ENCODE measurements at places on chromosomes 5 and 9. TPM values are rescaled to one million over a fixed set of nuclear protein-coding genes. Genes with fewer than 3 reads are reported as not detected.

Gene CER1
- not detected for total RNA-seq

Gene PCDHGB7
- total RNA-seq = 0.54 TPM

Gene CDKN2B-AS1
- total RNA-seq = 1.7 TPM

- DNase-seq = no peak
- H3K4me3 ChIP-seq = no peak overlapping the region
- H3K27me3 ChIP-seq = no peaks in the 10 kb centered on the region
Observed at GRCh38 chr5:22842574-22842973, 10.6 kb downstream of the CDH12 start.

GRCh38 chr9:36093384-36093783 is 43.1 kb upstream of the GLIPR2 start:
- no peaks in the 10 kb centered on the region for H3K27me3 ChIP-seq
- no peak for DNase-seq
- no peak overlapping the region for H3K27ac ChIP-seq
- no peak overlapping the region for H3K4me3 ChIP-seq
- H3K36me3 ChIP-seq = no peaks in the 10 kb centered on the region

DNA sequence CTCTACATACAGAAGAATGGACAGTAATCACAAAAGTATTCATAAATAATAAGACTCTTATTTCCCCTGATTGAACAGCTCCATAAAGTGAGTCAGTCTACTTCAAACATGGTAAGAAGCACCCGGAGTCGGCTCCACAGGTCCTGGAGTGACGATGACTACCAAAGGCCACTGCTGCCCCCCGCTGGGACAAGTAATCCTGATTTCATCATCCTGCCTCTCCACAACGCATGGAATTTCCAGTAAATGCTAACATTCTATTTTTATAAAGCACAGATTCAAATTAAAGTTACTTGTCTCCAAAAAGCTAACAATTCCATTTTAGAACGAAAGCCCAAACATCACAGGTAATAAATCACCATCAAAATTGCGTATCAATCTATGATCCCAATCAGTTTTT is 16.2 kb downstream of the ATPSCKMT start:
- H3K27me3 ChIP-seq = no peaks in the 10 kb centered on the region
- peak overlapping the region; percentile 44 for H3K27ac ChIP-seq
- no peak overlapping the region for H3K4me3 ChIP-seq

DNA sequence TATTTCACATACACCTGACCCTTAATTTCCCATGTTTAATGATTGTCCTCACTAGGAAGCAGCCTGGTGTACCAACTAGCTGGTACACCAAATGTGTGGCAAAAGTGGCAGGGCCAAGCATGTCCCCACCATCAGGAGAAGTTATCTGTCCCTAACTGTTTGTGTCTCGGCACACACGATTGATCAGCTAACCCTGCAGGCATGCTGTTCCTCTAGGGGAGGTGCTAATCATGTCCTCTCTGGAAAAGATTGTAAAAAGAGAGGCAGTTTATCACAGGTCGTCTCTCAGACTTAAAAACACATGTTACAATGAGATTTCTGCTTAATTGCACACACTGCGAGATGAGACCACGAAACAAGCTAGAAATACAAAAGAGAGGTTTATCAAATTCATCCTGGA is 342.7 kb downstream of the DIRAS2 start:
- no peak overlapping the region for H3K4me3 ChIP-seq
- DNase-seq = no peak
- H3K36me3 ChIP-seq = no peaks in the 10 kb centered on the region
- no peaks in the 10 kb centered on the region for H3K4me1 ChIP-seq

DNA sequence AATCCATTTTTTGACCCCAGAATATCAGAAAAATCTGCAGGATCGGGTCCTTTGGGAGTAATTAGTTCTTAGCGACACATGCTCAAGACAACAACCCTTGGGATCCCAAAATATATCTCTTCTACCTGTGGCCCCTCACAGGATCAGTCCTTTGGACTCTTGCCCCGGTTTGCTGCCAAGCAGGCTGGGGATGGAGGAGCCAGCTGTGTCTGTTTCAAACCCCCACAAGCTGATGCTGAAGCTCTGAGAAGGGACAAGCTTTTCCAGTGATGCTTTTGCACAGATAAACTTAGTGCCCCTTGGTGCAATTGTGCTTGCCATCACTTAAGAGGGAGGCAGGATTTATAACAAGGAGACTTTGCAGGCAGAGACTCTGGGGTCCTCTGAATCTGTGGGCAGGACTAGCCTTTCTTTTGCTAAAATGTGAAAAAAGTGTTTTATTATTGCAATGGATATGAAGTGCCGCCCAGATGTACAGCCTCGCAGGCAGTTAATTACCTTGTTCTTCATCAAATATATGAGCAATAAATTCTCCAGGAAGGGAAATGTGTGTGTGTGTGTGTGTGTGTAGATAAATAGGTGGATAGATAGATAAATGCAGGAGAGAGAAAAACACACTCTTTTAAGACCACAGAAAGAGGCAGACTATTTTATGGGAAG is 9.6 kb upstream of the LHX2 start:
- no peak for DNase-seq
- H3K36me3 ChIP-seq = no peaks in the 10 kb centered on the region
- H3K4me1 ChIP-seq = peaks cover 7% of the 10 kb centered on the region
- H3K27me3 ChIP-seq = peaks cover 80% of the 10 kb centered on the region

GRCh38 chr5:157038568-157039187 is 20.2 kb downstream of the HAVCR1 start:
- H3K36me3 ChIP-seq = no peaks in the 10 kb centered on the region
- no peak for DNase-seq
- no peaks in the 10 kb centered on the region for H3K27me3 ChIP-seq
- H3K4me1 ChIP-seq = no peaks in the 10 kb centered on the region
- no peak overlapping the region for H3K27ac ChIP-seq

- no peak for DNase-seq
- H3K4me3 ChIP-seq = no peak overlapping the region
- no peaks in the 10 kb centered on the region for H3K36me3 ChIP-seq
- H3K27ac ChIP-seq = no peak overlapping the region
Observed at GRCh38 chr5:175319199-175319598, 124.8 kb downstream of the DRD1 start.

- no peaks in the 10 kb centered on the region for H3K27me3 ChIP-seq
- H3K27ac ChIP-seq = no peak overlapping the region
- DNase-seq = no peak
- H3K4me3 ChIP-seq = no peak overlapping the region
- H3K36me3 ChIP-seq = peaks cover 5% of the 10 kb centered on the region
- H3K4me1 ChIP-seq = no peaks in the 10 kb centered on the region
Observed at GRCh38 chr9:127474592-127474991, 23.3 kb downstream of the LRSAM1 start.

- no peaks in the 10 kb centered on the region for H3K36me3 ChIP-seq
- peak; percentile 68 for DNase-seq
- peaks cover 9% of the 10 kb centered on the region for H3K27me3 ChIP-seq
- no peak overlapping the region for H3K4me3 ChIP-seq
- H3K4me1 ChIP-seq = peaks cover 14% of the 10 kb centered on the region
Observed at GRCh38 chr5:31809050-31809870, 170.3 kb downstream of the PDZD2 start.

GRCh38 chr5:1206521-1207412 is 5.4 kb downstream of the SLC6A19 start:
- no peak overlapping the region for H3K4me3 ChIP-seq
- DNase-seq = no peak
- H3K27ac ChIP-seq = no peak overlapping the region
- H3K36me3 ChIP-seq = no peaks in the 10 kb centered on the region
- no peaks in the 10 kb centered on the region for H3K27me3 ChIP-seq
- H3K4me1 ChIP-seq = no peaks in the 10 kb centered on the region

DNA sequence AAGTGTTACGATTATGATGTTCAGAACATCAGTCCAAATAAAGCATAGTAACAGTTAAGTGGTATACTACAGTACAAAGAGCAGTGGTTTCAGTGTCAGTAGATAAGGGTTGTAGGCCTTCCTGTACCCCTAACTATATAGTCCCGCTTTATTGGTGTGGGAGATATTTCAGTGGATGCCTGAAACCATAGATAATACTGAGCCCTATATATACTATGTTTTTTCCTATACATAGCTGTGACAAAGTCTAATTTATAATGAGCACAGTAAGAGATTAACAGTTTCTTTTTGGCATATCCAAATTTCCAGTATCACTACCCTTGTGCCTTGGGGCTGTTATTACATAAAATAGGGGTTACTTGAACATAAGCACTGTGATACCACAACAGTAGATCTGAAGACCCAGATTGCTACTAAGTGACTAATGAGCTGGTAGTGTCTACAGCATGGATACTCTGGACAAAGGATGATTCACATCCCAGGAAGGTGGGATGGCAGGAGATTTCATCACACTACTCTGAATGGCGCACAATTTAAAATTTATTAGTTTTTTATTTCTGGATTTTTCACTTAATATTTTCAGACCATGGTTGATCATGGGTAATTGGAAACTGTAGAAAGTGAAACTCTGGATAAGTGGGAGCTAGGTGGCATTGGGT is 119.3 kb downstream of the RPS23 start:
- no peaks in the 10 kb centered on the region for H3K36me3 ChIP-seq
- H3K4me3 ChIP-seq = no peak overlapping the region
- no peak overlapping the region for H3K27ac ChIP-seq

GRCh38 chr9:18545636-18546360 is 71.8 kb downstream of the ADAMTSL1 start:
- H3K27ac ChIP-seq = no peak overlapping the region
- H3K4me1 ChIP-seq = no peaks in the 10 kb centered on the region
- H3K4me3 ChIP-seq = no peak overlapping the region
- DNase-seq = no peak
- H3K27me3 ChIP-seq = no peaks in the 10 kb centered on the region

Measured in HCT116 (cell line).